ENCODE measurements at places on chromosomes 1 and 21.

DNA sequence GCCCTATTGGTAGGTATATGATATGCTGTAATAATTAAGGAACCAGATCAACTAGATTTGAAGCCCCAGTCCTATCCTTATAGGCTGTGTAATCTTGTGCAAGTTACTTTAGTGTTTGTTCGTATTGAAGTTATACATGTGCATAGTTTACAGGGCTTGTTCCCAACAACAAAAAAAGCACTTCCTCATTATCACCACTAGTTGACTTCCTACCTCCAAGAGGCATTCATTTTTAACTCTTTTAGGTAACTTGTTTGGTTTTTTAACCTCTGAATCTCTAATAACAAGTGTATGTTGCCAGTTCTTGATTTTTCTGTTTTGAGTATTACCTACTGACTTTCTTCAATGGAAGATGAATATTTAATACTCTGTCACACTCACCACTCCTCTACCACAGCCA is 71.9 kb downstream of the ST3GAL3 start:
- no peak for DNase-seq

GRCh38 chr1:68551459-68551858 is 54.6 kb upstream of the DEPDC1 start:
- DNase-seq: no peak

DNA sequence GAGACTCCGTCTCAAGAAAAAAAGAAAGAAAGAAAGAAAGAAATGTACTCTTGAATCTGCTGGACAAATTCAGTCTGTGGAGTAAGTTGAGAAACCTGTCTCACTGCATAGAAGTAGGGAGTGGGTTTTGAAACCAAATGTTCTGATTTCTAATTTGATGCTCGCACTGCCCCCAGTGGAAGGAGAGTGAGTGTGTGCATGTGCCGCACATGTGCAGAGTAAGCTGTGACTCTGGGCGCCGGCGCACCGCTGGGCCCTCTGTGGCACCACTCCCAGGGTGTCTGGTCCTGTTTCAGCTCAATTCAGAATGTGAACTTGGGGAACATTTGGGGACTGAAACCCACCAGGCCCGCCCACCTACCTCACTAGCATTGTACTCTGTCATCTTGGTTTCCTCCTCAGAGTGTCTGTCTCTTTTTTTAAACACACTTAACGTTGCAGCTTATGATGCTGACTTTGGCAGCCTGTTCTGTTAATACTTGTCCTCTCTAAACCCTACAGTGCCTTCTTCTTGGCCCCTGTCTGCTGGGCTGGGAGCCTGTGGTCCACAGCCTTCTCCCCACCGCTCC is 104.6 kb downstream of the CACNA1E start:
- no peak for DNase-seq

GRCh38 chr1:165634154-165634921 is 3.3 kb downstream of the MGST3 start:
- DNase-seq: no peak

DNA sequence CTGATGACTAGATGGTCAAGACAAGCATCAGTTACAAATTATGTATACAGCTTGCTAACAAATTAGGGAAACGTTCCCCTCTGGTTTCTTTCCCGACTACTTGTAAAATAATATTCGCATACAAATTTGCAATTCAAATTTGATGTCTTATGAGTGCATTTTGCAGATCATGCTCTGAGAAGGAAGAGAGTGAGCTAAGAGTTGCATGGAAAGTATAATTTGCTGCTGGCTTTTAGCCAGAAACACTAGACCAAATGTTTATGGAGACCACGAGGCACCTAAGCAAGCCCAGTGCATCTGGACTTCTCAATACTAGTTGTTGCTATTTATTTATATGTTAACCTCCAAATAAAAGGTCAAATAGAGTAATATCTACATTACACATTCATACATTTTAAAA is 216.0 kb downstream of the SMYD3 start:
- no peak for DNase-seq

DNA sequence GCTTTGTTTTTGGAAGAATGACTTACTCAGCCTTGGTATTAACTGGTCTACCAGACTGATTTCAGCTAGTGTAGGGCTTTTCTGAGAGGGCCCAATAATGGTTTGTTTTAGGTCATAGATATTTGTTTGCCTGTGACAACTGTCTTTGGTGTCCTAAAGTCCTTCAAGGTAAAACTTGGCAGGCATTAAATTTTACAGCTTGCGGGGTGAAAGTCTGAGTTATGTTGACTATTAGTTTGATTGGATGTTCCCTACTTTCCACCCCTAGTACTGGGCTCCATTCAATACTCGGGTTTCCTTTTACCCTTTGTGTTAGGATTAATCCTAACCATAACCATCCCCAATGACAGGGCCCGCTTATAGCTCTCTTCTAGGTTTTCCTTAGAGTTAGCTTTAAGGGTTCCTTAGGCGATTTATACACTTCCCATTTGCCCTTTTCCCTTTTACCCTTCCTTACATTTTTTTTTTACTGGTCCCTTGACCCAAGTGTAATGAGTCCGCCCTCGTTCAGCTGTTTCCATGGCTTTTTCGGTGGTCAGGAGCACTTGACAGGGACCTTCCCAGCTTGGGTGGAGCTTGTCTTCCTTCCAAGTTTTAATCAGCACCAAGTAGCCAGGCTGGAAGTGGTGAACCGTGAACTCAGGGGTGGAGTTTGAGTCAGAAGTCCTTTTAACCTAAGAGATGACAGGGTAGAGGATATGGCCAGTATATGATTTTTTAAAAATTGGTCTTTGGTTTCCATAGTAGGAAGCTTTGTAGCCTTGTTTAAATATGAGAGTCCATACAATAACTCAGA is 28.5 kb upstream of the LCE5A start:
- no peak for DNase-seq

DNA sequence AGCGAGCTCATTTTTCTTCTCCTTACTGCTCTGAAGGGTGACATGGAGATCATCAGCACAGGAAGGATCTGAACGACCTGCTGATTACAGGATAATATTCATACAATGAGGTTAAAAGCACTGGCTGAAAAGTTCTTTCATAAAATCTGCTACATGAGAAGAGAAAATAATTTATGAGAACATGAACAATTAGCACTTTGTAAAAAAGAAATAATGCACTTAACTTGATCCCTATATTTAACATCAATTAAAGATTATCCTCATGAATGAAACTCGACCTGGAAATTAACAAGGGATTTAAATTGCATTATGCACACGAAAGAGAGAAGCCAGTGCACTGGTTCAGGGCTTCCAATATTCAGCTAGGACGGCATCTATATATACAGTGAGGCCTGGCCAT is 46.6 kb downstream of the RRAGC start:
- no peak for DNase-seq
